NCI-H1930 (cell line): ENCODE measurements at places on chromosomes 5 and 9.

DNA sequence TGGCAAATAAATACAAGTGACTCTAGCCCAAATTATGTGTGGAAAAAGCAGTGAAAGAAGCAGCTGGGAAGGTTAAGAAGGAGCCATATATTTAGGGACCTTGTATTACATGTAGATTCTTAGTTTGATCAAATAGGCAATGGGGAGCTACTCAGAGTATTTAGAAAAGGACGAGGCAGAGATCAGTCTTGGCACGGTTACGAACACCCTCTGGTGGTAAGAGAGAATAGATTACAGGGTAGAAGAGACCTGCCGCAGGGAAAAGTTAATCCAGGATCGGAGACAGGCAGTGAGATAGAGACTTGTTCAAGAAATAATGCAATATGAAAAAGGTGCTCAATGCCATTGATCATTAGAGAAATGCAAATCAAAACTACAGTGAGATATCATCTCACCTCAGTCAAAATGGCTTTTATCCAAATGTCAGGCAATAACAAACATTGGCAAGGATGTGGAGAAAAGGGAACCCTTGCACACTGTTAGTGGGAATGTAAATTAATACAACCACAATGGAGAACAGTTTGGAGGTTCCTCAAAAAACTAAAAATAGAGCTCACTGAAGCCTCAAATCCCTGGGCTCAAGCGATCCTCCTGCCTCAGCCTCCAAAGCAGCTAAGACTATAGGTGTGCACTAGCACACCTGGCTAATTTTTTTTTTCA lies 12.0 kb downstream of the INIP start:
- DNase-seq = no peak

DNA sequence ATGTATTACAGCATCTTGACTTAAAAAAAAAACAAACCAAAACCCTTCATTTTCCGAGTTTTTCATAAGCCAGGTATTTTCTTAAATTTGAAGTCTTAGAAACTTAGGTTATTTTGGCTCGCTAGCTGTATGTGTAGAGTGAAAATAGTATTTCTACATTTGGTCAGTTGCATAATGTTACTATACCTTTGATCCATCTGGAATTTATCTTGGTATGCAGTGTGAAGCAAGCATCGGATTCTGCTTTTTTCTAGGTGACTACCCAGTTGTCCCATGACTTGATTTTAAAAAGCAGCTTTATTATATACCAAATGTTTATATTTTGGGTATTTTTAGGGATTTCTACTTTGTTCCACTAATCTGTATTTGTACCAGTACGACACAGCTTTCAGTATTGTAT lies 27.7 kb downstream of the UBAP1 start:
- DNase-seq = no peak

GRCh38 chr5:15551113-15551504 lies 51.1 kb downstream of the FBXL7 start:
- DNase-seq = no peak

DNA sequence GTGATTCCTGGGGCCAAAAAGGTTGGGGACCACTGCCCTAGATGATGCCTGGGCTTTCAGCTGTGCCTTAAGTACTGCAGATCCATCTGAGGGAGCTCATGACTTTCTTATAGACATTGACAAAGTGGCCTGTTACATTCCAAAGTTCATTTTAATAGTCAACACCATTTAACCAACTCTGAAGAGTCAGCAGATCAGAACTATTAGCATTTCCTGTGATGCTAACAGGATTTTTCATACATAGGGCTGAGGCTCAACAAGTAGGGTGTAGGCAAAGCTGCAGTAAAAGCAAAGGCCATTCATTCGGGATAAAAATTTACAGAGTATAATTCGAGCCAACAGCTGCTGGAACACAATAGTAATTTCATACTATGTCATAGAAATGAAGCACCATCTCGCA lies 105.4 kb downstream of the LPAR1 start:
- no peak for DNase-seq

- no peak for DNase-seq
Observed at GRCh38 chr5:172452398-172453205, 1.7 kb downstream of the SH3PXD2B start.

DNA sequence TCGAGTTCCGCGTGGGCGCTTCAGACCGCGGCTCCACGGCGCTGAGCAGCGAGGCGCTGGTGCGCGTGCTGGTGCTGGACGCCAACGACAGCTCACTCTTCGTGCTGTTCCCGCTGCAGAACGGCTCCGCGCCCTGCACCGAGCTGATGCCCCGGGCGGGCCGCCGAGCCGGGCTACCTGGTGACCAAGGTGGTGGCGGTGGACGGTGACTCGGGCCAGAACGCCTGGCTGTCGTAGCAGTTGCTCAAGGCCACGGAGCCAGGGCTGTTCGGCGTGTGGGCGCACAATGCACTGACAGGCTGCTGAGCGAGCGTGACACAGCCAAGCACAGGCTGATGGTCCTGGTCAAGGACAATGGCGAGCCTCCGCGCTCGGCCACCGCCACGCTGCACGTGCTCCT lies 3.7 kb upstream of the PCDHB15 start:
- no peak for DNase-seq

DNA sequence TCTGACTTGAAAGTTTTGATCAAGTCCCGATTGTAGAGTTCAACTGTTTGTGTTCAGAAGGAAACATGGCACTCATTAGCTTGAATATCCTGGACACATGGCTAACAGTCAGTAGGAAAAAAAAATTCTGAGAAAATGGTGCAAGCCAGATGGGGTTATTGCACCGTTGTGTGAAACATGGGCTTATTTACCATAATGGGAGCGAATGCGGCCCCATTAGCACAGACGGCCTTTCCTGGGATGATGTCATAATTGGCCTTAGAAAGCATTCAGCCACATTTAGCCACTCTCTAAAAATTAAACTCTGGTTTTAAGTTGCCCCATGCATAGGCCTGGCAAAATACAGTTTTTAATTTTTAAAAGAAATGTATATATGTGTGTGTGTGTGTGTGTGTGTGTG lies 112.1 kb downstream of the IRX2 start:
- DNase-seq = no peak

GRCh38 chr5:93191035-93191817 lies 389.8 kb downstream of the NR2F1-AS1 start:
- DNase-seq = no peak

DNA sequence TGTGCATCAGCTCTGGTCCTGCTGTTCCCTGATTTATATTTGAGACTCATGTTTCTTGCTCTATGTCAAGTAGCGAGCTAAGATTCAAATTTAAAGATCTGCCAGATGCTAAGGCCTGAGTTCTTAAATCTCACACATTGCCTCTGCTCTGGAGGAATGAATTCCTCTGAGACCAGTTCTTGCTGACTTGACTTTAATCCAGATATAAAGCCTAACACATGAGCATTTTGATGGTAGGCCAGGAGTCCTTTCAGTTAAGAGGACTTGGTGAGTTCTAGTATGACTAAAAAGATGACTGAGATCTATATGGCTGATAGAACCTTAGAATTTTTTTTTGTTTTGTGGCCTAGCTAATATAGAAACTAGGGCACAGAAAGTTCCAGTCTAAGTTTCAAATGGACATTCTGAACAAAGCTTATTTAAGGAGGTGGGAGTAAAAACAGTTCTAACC lies 1.3 kb upstream of the INIP start:
- no peak for DNase-seq
